Esophagus squamous epithelium (tissue), 5 donors: ENCODE measurements at places on chromosomes 7 and 10.

DNA sequence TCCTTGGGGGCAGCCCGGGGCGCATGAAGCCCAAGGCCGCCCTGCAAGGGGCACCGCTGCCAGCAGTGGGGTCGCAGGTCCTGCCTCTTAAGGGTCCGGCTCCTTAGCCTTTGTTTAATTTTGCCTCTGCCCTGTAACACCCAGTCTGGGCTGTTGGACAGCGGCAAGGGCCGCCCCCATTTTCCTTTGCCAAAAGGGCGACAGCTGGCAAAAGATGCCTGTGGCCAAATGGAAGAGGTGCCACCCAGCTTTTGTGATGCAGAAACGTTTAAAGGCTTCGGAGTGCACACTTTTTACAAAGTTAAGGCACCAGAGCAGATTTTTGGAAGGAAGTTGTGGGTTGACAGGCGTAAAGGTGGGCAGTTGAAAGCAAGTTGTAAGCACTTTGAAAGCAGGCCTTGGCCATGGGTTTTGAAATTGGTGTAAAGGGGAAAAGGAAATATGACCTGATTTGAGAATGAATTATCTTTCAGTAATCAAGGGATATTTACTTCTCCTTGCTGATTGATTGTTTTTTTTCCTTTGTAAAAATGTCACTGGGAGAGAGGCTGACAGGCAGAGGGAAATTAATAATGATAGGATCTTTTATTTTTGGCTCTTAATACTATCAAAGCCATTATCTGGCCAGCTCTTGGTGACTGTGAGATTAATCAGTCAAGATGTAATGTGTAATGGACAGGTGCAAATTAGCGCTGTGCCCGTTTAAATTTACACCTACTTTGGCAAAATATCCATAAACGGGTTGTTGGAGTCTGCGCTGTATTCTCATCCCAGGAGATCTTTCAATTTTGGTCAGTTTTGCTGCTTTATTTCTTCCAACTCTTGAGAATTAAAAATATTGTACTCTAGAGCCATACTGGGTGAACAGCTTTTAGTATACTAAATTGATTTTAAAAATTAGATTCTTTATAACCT lies 1.2 kb downstream of the CASD1 start:
- DNase-seq, result no peak

DNA sequence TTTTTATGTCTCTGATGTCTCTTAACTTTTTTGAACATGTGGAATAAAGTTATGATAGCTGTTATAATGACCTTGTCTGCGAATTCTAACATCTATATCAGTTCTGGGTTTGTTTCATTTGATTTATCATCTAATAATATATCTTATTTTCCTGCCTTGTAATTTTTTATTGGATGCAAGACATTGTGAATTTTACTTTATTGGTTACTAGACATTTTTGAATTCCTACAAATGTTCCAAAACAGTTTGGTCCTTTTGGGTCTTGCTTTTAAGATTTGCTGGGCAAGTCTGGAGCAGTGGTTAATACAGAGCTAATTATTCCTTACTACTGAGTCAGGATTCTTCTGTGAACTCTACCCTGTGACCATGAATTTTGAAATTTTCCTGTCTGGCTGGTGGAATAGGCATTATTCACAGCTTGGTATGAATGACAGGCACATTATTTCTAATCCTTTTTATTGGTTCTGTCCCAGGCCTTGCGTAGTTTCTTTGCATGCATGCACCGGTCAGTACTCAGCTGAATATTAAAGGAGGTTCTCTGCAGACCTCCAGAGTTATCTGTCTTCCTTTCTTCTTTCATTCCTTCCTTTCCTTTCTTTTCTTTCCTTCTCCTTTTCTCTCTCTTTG lies 9.0 kb downstream of the CUTC start:
- no peak for DNase-seq

DNA sequence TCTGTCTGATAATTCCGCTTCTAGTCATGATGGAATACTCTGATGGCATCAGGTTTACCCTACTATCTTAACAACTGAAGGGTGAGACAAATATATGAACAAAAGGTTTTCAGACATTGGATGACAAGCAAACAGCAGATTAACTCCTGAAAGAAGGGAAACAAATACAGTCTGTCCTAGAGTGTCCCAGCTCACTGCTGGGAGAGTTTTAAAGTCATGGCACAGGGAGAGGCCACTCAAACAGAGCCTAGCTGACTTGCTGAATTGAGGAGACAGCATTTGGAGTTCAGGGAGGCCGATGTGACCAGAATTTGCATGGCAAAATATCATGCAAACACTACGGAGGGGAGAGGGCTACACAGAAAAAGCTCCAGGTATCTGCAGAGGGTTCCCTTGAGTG lies 73.1 kb downstream of the MDH2 start:
- no peak for DNase-seq

DNA sequence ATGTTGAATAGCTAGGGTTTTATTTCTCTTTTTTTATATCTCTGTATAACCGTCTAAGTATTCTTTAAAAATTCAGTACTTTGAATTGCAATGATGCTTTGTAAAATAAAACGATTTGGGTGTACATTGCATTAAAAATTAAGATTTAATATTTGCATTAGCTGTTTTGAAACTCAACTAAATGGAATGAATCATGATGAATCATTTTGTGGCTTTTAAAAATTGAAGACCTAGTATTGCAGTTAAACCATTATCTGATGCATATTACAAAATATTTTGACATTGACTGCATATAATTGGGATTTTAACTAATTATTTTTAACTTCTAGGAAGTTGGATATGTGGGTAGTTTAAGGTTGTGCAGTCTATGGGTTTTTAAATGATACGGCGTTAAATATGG lies 314.0 kb downstream of the CDK14 start:
- DNase-seq, result no peak

DNA sequence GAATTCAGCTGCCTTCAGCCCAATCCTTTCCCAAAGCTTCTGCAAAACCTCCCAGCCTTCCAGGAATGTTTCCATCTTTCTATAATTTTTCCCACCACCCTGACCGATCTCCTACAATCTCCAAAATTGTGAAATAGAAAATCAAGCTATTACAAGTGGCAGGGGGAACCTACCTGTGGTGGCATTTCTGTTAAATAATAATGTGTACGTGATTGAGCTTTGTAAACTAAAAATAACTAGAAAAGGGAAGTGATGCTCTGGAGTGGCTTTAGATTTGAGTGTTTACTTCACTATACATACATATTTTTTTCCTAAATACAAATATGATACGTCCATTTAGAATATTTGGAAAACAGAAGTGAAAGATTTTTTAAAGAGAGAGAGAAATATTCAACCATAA lies 593.6 kb downstream of the GRM8 start:
- no peak for DNase-seq

GRCh38 chr7:44080686-44081265 lies 1.6 kb downstream of the POLM start:
- DNase-seq, result no peak

GRCh38 chr10:120432209-120432608 lies 24.8 kb upstream of the PLPP4 start:
- no peak for DNase-seq

GRCh38 chr7:76997381-76998284 lies 34.5 kb downstream of the SPDYE17 start:
- no peak for DNase-seq

- DNase-seq, result no peak
Observed at GRCh38 chr10:96502561-96503282, 11.0 kb downstream of the TLL2 start.

- no peak for DNase-seq
Observed at GRCh38 chr10:34094146-34094696, 720.9 kb downstream of the PARD3 start.

GRCh38 chr7:1646957-1647891 lies 22.9 kb upstream of the ELFN1 start:
- no peak for DNase-seq

DNA sequence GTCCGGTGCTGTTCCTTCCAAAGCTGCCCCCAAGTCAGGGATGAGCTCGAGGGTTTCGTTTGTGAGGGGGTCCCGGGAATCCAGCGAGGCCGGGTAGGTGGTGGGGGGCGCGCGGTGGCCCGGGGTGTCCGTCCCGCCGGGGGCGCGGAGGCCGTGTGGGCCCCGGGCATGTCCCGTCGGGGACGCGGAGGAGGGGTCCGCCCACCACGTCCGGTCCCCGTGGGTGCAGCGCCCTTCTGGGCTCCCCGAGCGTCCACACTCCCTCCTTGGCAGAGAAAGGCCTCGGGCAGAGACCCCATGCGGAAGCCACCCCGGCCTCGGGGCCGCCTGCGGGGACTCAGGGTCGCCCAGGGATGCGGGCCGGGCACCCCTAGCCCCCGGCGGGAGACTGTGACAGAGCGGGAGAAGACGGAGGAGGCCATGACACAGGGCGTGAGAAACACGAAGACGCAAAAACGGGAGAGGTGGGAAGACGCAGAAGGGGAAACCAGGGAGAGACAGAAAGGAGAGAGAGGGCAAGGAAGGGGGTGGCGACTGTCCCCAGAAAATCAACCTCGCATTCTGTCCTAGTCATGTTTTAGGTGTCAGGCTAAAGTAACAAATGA lies 640 bp upstream of the ZNF425 start:
- DNase-seq, result no peak

DNA sequence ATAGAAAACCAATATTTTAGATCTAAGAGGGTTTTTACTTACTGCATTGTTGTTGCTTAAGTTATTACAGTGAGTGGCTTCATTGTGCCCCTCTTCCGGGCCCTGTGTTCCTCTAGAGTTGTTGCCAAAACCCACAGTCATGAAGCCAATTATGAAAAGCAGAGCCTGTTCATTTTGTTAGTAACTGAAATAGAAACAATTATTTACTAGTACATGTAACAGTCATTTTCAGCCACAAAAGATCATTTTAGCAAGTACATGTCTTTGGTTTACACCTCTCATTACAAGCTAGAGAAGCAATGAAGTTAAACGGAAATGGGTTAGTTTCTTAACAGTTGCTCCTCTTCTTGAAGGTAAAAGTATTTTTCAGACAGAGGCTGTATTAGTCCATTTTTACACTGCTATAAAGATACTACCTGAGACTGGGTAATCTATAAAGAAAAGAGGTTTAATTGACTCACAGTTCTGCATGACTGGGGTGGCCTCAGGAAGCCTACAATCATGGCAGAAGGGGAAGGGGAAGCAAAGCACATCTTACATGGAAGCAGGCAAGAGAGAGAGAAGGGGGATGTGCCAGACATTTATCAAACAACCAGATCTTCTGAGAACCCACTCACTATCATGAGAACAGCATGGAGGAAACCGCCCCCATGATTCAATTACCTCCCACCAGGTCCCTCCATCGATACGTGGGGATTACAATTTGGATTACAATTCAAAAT lies 380.5 kb downstream of the SFMBT2 start:
- no peak for DNase-seq

DNA sequence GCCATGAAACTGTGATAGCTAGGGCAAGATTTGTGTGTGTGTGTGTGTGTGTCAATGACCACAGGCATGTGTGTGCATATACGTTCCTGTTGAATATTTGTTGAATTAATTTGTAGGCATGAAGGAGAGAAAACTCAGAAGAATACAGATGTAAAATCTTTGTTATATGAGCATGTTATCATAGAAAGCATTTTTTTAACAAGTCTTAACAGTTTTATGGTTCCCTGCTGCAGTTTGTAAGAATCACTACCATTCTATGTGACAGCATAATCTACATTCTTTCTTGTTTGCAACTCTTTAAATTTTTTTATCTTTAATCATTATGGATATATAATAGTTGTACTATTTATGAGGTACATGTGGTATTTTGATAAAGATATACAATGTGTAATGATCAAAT lies 130.3 kb downstream of the CD36 start:
- DNase-seq, result no peak

DNA sequence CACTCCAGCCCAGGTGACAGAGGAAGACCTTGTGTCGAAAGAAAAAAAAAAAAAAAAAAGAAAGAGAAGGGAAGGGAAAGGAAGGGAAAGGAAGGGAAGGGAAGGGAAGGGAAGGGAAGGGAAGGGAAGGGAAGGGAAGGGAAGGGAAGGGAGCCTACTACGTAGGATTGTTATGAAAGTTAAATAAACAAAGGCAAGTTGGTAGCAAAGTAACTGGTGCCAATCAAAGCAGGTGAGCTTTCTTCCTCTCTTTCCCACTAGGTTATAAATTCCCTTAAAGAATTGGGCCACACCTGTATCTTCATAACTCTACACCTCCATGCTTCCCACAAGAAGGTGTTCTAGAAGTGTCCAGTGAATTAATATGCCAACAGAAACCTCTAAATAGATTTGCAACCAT lies 96.3 kb upstream of the AFAP1L2 start:
- no peak for DNase-seq
